ENCODE measurements at places on chromosomes 12 and 14. TPM values are rescaled to one million over a fixed set of nuclear protein-coding genes. Genes with fewer than 3 reads are reported as not detected.

The TMEM229B gene
- 5.1 TPM for total RNA-seq

The TMPRSS12 gene
- not detected for total RNA-seq

The LRRIQ1 gene
- not detected for total RNA-seq

The FKBP3 gene
- 72.6 TPM for total RNA-seq

The MGST1 gene
- not detected for total RNA-seq

The CACNA1C gene
- 0.26 TPM for total RNA-seq
